ENCODE measurements at places on chromosomes 4 and X.
A peak's percentile ranks its signal among the peaks of the same experiment; 100 is the strongest.

- no peak for DNase-seq
Measured at GRCh38 chr4:70586841-70587240, 5.2 kb upstream of the AMBN start.

DNA sequence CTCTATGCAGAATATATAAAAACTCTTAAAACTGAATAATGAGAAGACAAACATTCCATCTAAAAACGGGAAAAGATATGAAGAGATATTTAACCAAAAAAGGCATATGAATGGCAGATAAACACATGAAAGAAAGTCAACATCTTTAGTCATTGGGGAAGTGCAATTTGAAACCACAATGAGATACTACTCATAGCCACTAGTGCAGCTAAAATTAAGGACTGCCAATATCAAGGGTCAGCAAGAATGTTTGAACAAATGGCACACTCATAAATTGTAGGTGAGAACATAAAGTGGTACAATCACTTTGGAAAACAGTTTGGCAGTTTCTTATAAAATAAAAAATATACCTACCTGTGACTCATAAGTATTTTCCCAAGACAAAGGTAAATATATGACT is 534.9 kb upstream of the DIPK2B start:
- no peak for DNase-seq

- DNase-seq = no peak
Measured at GRCh38 chr4:147816382-147817254, 84.7 kb downstream of the ARHGAP10 start.

- peak; percentile 53 for DNase-seq
Measured at GRCh38 chrX:133434197-133434820, 19.0 kb upstream of the GPC4 start.

DNA sequence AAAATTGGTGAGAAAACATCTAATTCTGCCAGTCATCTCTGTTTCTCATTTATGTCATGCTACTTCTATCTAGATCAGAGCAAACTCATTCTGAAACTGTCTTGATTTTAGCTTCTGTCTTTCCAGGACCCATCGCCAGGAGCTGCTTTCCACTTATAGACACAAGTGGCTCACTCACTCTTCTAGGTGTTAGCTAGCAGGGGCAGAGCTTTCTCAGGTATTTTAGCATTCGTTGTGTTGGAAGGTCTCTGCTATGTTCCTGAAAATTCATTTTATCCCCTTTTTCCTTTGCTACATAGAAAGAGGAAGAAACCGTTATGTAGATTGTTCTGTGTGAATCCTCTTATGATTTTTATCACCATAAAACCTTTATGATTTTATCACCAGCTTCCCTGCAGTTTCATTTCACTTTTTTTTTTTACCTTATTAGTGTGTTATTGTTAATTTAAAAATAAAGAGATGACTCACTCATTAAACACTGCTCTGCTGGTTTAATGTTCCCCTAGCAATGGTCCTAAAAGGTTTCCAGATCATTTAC is 246.6 kb upstream of the AADAT start:
- no peak for DNase-seq

DNA sequence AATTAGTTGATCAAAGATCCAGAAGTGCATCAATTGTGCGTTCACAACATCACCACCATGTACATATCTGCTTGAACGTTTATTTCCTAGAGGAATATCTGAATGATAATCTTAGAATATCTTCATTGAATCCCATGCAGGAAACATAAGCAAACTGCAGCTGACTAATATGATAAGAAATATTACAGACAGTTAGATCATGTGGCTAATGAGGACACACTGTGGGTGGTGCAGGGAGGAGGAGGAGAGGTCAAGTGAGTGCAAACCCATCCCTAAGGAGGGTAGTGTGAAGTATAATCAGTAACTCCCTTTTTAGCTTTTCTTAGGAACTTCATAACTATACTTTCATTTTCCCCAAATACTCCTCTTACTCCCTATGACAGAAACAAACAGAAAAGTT is 58.3 kb upstream of the HPGD start:
- no peak for DNase-seq

GRCh38 chr4:55051532-55051931 is 73.9 kb downstream of the KDR start:
- no peak for DNase-seq

All from NCI-H1436 treated with DMSO at 0.1 percent for 48 hours (cell line).